ENCODE measurements at places on chromosomes 4 and X.

DNA sequence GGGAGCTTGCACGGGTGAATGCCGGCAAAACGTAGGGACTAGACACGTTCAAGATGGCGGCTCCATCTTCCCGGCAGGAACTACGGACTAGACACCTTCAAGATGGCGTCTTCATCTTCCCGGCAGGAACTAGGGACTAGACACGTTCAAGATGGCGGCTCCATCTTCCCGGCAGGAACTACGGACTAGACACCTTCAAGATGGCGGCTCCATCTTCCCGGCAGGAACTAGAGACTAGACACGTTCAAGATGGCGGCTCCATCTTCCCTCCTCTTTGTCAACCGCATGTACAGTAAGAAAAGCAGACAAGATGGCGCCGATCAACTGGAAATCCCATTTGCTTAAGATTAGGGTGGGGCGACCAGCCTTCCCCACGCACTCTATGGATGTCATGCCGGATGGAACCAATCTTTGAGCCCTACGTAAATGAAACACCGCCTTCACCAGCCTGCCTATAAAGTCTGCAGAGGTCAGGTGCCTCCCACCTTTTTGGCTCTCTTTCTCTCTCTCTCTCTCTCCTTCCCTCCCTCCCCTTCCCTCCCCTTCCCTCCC is 222.4 kb downstream of the CRLF2 start:
- DNase-seq, result no peak

DNA sequence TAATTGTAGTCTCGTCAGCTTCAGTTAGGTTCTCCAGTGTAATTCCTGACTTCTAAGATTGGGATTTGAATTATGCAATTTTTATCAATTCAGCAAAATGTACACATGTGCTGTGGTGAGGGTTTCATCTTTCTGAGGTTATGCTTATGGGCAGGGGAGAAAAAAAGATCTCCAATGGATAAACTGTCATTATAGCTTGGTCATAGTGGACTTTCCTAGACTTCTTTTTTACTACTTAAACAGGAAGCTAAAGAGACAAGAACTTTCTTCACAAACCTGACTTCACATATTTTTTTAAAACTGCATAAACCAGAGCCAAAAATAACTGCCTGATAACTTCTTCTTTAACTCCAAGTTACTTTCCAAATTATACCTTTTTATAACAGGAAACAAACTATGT is 21.7 kb upstream of the SPP1 start:
- no peak for DNase-seq

- DNase-seq, result no peak
These were observed 46.3 kb downstream of the SH3KBP1 start for GRCh38 chrX:19840899-19841648.

GRCh38 chr4:153684182-153684970 is at the start of gene TLR2:
Gene TLR2 (plus strand): TSS chr4:153684280. CDS start chr4:153702908, 18,628 bp downstream.
- DNase-seq, result no peak

DNA sequence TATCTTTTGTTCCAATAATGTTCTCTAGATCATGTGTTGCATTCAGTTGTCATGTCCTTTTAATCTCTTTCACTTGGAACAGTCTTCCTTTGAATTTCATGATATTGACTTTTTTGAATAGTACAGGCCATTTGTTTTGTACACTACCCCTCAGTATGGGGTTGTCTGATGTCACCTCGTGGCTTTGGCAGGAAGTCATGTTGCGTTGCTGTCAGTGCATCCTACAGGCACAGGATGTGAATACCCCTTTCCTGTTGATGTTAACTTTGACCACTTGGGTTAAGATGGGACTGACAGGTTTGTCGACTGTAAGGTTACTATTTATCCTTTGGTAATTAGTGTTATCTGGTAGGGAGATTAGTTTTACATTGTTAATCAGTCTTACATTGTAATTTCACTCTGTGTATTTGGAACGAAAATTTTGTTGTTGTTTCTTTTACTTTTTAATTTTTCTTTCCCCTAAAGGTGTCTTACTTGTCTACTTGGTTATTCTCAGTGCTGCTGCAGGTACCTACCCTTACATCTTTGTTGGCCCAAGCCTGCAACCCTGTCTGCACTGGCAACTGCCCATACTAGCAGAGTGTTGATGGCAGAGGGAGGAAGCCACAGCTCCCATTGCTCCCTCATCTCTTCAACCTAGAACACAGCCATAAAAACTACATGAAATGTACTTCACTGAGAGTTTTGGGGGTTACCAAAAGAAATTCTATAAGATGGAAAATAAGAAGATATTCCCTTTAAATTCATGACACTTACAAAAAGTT is 14.7 kb upstream of the ATP8A1 start:
- no peak for DNase-seq

DNA sequence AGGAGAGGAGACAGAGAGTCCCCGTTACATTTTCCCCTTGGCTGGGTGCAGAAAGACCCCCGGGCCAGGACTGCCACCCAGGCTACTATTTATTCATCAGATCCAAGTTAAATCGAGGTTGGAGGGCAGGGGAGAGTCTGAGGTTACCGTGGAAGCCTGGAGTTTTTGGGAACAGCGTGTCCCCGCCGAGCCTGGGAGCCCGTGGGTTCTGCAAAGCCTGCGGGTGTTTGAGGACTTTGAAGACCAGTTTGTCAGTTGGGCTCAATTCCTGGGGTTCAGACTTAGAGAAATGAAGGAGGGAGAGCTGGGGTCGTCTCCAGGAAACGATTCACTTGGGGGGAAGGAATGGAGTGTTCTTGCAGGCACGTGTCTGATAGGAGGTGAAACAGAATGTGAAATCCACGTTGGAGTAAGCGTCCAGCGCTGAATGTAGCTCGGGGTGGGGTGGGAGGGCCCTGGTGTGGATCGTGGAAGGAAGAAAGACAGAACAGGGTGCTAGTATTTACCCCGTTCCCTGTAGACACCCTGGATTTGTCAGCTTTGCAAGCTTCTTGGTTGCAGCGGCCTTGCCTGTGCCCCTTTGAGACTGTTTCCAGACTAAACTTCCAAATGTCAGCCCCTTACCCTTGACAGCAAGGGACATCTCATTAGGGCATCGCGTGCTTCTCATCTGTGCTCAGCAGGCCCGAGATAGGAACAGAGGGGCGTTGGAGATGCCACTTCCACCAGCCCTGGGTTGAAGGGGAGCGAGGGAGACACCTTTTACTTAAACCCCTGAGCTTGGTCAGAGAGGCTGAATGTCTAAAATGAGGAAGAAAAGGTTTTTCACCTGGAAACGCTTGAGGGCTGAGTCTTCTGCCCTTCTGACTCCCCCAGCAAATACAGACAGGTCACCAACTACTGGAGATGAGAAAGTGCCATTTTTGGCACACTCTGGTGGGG is 2.7 kb downstream of the SHOX start:
- DNase-seq, result no peak

GRCh38 chr4:57612279-57612678 is 502.1 kb upstream of the IGFBP7 start:
- DNase-seq, result no peak

DNA sequence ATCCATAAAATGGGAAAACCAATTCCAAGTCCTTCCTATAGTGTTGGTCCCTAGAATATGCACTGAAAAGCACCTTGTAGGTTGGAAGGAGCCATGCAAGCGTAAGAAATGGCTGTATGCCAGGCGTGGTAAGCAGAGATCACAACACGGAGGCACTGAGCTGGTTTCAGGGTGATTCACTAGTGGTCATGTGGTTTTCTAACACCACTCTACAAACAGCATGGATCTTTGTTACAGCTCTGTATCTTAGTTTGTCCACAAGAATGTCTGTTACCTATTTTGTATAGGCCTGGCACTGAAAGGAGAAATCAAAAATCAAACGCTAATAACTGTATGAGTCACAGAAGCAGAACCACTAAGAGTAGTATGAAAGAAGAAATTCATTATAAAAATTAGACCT is 71.9 kb downstream of the MAGEB17 start:
- no peak for DNase-seq

GRCh38 chrX:152813206-152813605 is 17.4 kb downstream of the CETN2 start:
- no peak for DNase-seq

DNA sequence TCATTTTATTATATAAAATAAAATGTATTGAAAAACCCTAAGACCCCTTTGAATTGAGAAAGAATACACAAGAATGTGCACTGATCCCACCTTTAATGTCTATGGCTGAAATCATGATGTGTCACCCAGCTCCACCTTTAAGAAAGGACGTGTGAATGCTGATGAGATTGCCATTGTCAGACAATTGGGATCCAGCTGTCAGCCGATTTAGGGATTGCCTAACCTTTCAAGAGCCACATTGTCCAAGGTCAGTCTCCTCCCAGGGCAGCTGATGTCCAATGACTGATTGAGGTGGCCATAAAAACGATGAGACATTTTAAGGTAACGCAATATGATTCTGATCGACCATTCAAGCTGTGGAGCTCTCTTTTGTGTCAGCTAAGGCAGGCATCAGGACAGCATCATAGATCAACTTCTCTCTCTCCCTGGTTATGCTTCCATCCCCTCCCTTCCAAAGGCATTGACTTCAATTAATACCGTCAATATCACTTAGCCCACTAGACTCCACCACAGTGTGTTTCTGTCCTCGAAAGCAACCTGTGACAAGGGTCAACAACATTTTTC is 1676.4 kb downstream of the PCDH7 start:
- no peak for DNase-seq

- no peak for DNase-seq
These were observed 11.7 kb downstream of the MSN start for GRCh38 chrX:65679071-65679540.

GRCh38 chrX:45329217-45329616 is 128.5 kb upstream of the DIPK2B start:
- DNase-seq, result no peak

DNA sequence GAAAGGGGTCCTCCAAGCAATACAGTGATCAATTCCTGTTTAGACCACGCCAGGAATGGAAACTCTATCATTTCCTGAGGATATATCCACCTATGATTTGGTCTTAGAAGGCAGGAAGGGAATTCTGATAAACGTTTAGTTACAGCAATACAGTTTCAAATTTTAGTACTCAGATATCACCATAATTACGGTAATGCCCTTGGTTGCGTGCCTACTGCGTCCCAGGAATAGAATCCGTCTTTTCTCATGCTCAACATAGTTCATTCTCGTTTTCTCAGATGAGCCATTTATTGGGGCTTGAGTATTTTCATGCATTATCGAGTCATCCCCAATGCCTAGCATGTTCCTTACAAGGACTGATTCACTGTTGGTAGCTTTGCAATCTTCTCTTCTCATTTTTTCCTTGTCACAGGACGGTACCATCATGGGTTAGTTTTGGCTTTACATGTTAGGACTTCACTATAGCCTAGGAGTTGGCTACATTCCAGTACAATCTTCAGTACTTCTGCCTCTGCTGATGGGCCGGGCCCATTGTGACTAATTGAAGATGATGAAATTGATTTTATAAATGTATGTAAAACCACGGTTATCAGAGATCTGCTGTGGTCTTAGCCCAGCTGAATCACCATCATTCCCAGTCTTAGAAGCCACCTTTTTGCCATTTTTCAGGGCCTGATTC is 4.4 kb upstream of the PRKX start:
- DNase-seq, result no peak

- DNase-seq, result no peak
These were observed 608.6 kb downstream of the KLHL13 start for GRCh38 chrX:117508021-117508420.

- no peak for DNase-seq
These were observed 52.1 kb upstream of the MSANTD1 start for GRCh38 chr4:3196670-3197359.

GRCh38 chrX:17359500-17359899 is 15.5 kb upstream of the NHS start:
- no peak for DNase-seq

GRCh38 chrX:98956014-98956413 is 1454.1 kb downstream of the PCDH19 start:
- DNase-seq, result no peak

DNA sequence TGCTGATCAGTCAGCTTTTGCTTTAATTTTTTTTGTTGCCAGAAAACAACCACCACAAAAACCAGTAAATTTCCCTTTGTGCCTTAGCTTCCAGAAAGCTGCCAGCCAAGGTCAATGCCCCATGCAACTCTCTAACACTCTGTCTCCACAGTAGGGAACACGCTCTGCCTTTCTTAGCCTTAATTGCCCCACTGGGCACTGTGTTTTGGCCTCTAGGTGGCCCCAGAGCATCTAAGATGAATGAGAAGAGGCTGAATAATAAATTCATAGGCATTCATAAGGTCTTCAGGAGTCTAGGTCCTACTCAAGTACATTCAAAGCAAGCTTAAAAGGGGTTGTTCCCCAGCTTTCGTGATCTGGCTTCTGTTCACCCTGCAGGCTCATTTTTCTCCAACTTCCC is 57.7 kb upstream of the PASD1 start:
- DNase-seq, result no peak

- no peak for DNase-seq
These were observed 277.0 kb upstream of the INTU start for GRCh38 chr4:127355743-127356142.

DNA sequence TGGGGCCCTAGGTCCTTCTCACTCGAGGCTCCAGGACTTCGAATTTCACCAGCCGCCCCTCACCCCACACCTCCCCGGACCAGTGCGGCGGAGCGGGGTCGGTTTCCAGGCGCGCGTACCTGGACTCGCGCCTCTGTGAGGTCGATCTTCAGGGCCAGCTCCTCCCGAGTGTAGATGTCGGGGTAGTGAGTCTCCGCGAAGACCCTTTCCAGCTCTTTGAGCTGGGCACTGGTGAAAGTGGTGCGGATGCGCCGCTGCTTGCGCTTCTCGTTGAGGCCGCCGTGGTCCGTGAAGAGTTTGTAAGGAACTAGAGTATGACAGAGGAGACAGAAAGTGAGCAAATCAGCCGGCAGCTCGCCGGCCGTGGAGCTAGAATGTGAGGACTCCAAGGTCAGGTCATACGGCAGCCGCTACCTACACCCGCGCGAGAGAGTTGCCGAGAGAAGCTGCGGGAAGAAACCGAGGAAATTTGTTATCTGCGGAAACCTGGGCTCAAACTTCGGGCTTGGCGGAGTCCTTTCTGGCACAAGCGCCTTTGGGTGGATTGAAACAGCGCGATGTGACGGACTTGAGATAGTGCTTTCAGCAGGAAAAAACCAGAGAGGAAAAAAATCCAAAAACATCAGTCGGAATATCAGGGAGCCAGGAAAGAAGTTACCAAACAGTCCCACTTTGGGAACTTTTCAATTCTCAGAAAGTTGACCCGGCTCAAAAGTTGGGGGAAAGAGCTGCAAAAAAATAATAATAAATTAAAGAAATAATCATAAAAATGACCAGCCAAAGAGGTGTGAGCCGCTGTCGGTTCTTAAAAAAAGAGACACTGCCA is 1.1 kb downstream of the PHOX2B start:
- DNase-seq, result no peak

DNA sequence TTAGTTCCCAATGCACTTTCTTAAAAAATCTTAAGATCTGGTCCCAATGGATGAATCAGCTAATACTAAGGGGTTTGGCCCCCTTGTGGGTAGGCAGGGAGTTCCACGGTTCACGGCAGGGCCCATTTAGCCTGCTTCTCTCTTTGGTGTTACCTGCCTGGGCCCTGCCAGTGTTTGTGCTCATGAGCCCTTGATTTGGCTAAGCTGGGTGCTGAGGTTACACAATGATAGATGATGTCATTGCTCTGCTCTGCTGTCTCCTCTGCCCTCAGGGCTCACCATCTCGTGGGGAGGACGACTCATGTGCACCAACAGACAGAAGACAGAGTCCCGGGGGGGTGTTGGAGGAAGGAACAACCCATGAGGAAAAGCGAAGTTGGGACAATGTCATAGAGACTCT is 24.4 kb downstream of the RTL5 start:
- DNase-seq, result no peak

GRCh38 chr4:82517043-82517442 is 44.7 kb downstream of the TMEM150C start:
- no peak for DNase-seq

Measured in D721Med (cell line).